Pericardium fibroblast (primary cell): ENCODE measurements at places on chromosomes 3 and 15. TPM values are rescaled to one million over a fixed set of nuclear protein-coding genes. Genes with fewer than 3 reads are reported as not detected.

The PTPRG gene
- 67.2 and 76.8 TPM in 2 replicates for total RNA-seq

The C3orf49 gene
- total RNA-seq, result not detected in 2 replicates

The RPL29 gene
- total RNA-seq, result 2,355 and 3,402 TPM in 2 replicates

The FILIP1L gene
- total RNA-seq, result 25.1 and 28.5 TPM in 2 replicates

The MINDY4B gene
- total RNA-seq, result not detected in 2 replicates

The PIGZ gene
- total RNA-seq, result 3.5 and 5.5 TPM in 2 replicates

The CHST14 gene
- 20.5 and 29.2 TPM in 2 replicates for total RNA-seq

The SLC51B gene
- not detected in 2 replicates for total RNA-seq

The IGDCC3 gene
- total RNA-seq, result 0.26 TPM in 1 of 2 replicates, not detected in the other

The STRIT1 gene
- total RNA-seq, result not detected in 2 replicates
